ENCODE measurements at places on chromosomes 11 and 22. TPM values are rescaled to one million over a fixed set of nuclear protein-coding genes. Genes with fewer than 3 reads are reported as not detected.

DNA sequence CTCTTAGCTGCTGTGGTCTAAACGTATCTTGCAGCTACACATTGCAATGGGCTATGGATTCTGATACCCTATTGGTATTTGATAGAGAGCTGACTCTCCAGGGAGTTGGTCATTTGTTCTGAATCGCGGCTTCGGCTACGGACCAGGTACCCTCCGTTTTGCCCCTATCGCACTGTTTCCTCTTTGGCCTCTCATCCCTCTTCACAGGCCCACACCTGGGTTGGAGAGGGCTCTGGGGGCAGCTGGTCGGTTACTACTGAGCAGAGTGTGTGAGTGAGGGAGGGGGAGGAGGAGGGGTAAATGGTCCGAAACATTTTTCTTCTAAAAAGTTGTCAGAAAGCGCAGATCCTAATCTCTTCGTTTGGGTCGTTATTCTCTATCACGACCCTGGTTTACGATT lies 48.8 kb upstream of the HSD17B12 start:
- DNase-seq: no peak

DNA sequence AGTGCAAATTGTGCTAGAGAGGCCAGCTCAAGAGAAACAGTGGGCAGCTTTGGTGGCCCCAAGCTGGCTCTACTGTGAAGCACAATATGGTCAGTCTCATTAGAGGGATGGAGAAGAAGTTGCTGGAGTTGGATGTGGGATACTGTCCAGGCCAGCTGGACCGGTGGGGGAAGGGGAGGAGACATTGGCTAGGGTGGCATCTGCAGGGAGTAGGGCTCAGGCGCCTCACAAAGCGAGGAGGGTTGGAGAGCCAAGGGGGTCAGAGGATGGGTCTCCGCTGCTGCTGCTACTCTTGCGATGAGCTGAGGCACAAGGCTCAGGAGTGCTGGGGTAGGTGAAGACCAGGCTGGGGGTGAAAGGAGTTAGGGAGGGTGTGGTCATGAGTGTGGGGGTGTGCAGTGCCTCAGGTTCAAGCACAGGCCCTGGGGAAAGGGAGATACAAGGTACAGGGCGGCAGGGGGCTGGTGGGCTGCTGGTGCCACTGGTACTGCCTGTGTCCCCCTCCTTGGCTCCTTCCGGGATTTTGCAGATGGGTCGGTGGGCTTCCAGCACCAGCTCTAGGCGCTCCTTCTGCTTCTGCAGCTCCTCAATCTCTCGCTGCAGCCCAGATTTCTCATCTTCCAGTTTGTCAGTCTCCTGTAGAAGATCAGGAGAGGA lies 2.3 kb downstream of the CCDC85B start:
- no peak for DNase-seq

C11orf42 gene
- not detected for total RNA-seq

E2F8 gene
- total RNA-seq: 1.1 TPM

- peak; percentile 58 for DNase-seq
Observed at GRCh38 chr11:75627906-75628668, 40.8 kb downstream of the MAP6 start.

TREH gene
- not detected for total RNA-seq

CLDN5 gene
- under 0.01 TPM for total RNA-seq

DNA sequence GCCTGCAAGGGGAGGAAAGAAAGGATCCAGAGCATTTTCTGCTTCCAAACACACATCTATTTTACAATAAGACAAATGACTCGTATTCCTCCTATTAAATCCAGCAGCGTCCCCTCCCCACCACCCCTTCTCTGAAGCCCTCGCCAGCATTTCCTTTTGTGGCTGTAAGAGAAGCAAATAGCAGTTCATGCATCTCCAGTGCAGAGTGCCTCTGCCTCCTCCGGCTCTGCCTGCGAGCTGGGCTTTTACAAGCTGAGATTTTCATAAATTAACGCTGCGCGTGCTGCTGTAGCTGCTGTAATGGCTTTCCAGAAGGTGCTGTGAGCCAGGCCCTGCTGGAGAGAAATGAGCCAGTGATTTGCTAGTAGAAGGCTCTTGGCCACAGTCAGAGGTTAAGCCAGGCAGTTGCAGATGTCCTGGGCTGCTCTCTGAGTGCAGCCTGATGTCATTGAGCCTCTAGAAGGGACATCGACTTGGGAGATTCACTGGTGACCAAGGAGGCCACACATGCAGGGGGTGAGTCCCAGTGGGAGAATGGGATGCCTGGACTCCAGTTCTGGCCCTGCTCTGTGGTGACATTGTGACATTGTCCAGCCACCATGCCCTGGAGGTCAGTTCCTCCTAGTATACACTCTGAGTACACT lies 134.5 kb upstream of the NAV2 start:
- DNase-seq: peak; percentile 66

- no peak for DNase-seq
Observed at GRCh38 chr11:37115963-37116362, 517.9 kb upstream of the RAG2 start.

DNA sequence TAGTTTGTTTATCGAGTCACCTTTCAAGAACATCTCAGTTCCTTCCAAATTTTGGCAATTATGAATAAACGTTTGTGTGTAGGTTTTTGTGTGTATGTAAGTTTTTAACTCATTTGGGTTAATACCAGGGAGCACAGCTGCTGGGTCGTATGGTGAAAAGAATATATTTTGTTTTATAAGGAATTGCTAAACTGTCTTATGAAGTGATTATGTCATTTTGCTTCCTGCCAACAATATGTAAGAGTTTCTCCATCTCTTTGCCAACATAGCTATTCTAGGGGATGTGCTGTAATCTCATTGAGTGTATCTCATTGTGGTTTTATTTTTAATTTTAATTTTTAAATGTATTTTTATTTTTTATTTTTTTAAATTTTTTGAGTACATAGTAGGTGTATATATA lies 27.3 kb downstream of the BCL2L13 start:
- peak; percentile 25 for DNase-seq

JAML gene
- not detected for total RNA-seq

GRCh38 chr11:94828088-94828487 lies 59.9 kb downstream of the AMOTL1 start:
- DNase-seq: no peak

Data from IMR-90 (cell line).